CD4-positive, CD25-positive, alpha-beta regulatory T cell (primary cell): ENCODE measurements at places on chromosomes 6 and 20.

GRCh38 chr6:2575236-2575635 lies 175.5 kb downstream of the MYLK4 start:
- DNase-seq = no peak

DNA sequence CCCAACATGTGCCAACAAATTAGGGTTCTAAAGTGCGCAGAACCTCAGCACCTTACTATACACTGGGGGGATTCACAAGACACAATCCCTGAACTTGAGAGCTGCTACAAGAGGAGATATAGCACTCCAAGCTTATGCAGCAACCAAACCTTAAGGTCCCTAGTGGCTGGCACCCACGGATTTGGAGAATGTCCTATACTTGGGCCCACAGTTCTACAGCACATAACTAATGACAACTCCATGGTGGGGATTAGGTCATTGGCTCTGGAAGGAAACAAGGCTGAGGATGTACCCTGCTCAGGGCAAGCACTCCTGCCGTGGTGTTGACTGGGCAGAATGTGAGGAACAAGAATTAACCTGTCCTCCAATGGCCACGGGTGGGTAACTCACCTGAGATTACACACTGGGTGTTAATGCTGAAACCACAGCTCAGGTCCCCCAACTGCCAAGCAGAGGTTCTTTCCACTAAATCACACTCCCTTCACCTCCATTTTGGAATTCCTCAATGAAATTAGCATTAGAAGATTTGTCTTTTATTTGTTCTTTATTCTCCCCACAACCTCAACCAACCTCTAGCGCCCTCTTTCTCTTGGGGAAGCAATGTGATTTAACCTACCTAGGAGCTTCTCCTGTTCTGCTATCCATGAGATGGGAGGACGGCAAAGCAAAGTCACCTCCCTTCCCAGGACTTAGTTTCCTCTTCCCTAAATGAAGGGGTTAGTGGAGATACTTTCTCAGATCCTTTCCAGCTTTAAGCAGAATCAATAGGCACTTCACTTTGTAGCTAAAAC lies 32.0 kb downstream of the TRERF1 start:
- DNase-seq = no peak

DNA sequence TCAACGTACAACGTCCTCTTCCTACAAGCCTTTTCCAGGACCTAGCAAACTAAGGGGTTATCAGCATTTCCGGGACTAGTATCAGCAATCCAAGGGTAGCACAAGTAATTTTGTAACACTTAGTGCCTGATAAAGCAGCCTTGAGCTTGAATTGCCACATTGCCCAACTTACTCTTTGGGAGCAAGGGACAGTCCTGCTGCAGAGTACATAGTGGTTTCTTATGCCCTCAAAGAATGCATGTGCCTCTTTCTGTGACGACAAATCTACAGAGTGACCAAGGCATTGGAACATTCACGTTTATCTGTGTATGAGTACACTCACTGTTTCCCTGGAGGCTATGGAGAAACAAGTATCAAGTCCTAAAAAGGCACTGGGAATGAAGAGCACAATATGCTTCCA lies 3.2 kb upstream of the ID4 start:
- DNase-seq = no peak

GRCh38 chr6:111207141-111207858 lies 120.0 kb downstream of the SLC16A10 start:
- no peak for DNase-seq

DNA sequence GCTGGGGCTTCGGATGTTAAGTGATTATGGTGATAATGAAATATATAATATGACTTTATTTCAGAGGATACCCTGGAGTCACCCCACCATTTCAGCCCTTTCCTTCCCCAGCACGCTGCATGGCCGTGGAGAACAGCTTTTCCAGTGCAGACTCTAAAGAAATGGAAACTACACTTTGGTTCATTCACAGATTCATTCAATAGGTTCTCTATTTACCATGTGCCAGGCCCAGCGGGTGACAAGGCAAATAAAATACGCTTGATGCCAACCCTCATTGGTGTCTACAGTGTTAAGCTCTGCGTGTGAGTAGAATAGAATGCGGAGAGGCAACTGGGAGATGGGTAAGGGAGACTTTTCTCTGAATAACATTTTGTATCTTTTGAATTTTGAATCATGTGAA lies 89.7 kb downstream of the TCP11 start:
- no peak for DNase-seq

DNA sequence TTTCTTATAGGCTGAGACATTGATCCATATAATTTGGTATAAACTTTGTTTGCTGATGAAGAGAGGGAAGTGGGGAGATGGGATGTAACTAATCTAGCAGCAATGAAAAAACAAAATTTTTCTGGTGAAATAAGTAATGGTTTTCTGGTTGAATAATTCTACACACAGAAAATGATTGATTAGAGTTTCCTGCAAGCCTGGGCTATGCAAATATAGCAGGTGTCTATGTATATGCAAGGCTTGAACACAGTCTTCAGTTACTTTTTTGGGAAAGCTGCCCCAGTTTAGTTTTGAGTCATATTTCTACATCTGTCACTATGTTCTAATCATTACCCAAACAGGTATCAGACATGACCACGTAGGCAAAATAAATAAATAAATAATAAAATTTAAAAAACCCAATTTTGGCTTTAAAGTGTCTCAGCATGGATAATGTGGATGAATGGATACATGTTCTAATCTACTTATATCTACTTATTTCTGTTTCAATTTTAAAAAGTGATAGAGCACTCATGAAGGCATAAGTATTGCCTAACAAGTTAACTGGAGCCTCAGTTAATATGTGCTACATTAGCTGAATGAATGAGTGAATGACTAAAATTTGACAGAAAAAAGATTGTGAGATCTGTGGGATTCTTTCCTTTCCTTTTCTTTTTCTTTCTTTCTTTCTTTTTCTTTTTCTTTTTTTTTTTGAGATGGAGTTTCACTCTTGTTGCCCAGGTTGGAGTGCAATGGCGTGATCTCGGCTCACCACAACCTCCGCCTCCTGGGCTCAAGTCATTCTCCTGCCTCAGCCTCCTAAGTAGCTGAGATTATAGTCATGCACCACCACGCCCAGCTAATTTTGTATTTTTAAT lies 37.2 kb upstream of the TFB1M start:
- DNase-seq = no peak

DNA sequence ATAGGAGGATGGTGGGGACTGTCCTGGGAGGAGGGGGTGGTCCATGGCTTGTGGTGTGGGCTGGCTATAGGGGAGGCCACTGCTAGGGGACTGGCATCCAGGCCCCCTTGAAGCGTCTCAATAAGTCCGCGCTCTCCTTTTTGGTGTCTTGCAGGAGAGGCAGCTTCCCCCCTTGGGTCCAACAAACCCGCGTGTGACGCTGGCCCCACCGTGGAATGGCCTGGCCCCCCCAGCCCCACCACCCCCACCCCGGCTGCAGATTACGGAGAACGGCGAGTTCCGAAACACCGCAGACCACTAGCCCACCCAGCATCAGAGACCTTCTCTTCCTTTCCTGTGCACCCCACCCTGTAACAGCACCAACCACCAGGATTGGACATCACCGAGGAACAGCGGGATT lies 2.8 kb upstream of the ZBTB9 start:
- no peak for DNase-seq

- no peak for DNase-seq
These were observed 7.3 kb upstream of the ITPR3 start for GRCh38 chr6:33613795-33614168.

- no peak for DNase-seq
These were observed 649.2 kb upstream of the FLRT3 start for GRCh38 chr20:14986656-14987055.

DNA sequence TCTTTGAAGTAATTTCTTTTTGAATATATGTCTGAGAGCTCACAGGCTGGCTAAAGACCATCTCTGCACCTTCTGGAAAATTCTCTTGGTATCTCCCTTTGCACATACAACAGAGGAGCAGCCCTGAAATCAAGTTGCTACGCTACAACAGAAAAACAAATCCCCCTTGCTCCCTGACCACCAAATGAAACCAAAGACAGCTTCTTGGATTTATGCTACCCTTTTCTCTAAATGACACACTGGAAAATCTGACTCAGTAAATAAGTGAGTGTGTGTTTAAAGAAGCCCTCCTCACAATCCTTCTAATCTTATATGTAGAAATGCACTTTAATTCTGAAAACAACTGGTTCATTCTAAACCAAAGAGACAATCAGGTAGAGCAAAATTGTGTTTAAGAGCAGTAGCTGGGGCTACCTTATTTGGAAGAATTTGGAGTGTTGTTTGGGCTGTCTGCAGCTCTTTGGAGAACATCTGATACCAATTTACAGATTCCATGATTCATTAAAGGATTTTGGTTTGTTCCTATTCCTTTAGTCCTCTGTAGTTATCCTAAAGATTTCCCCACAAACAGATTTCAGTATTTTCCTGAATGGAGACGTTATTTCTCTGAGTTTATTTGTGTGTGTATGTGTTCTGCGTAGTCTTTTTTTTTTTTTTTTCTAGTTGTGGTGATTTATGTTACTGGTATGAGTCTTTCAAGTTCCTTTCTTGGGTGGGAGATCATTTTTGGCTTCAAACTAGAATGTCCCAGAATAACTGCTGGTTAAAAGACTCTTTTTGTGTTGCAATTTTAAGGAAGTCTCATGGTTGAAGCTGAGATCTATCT lies 36.4 kb upstream of the UTRN start:
- DNase-seq = no peak

GRCh38 chr6:157550114-157550989 lies 169.4 kb downstream of the ZDHHC14 start:
- no peak for DNase-seq

DNA sequence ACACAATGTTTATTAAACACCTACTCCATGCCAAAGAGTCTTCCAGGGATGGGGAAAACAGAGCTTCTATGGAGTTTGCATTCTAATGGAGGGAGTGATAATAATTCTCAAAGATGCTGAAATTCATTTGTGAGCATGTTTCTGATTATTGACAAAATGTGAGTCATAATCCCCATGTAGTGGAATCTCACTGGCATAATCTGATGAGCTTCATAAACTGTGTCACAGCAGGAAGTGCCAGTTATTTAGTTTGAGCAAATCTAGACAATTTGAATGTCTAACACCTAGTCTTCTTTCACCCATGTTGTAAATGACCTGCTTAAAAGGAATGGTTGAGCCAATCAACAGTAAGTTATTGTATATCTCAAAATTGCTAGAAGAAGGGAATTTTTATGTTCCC lies 95.1 kb downstream of the KCNQ5 start:
- no peak for DNase-seq

- DNase-seq = no peak
These were observed 31.6 kb upstream of the MTRF1L start for GRCh38 chr6:153034139-153034538.

- no peak for DNase-seq
These were observed 24.3 kb upstream of the TAB2 start for GRCh38 chr6:149293244-149293643.

GRCh38 chr6:82818727-82819126 lies 246.9 kb downstream of the UBE3D start:
- DNase-seq = no peak

DNA sequence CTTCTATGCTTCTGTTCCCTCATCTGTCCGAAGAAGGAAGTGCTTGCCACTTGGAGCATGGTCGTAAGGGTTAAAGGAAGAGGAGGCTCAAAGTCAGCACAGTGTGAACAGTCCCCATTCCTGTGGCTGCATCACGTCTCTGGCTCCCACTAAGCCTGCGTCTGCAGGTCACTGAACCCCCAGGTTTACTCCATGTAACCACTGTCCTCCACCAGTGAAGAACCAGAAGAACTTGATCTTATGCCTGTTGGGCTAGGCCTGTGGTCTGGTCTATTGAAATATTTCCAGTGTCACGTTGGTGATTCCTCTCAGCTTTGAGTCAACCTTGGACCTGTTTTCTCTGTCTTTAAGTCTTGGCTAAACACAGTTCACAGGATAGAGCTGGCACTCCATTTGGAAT lies 45.9 kb upstream of the SCP2D1 start:
- no peak for DNase-seq

GRCh38 chr20:20363434-20363798 lies 4.5 kb upstream of the INSM1 start:
- no peak for DNase-seq

GRCh38 chr6:7328243-7328642 lies 15.2 kb upstream of the SSR1 start:
- DNase-seq = no peak
